ENCODE measurements at places on chromosomes 1 and 21.

GRCh38 chr1:84991097-84991920 lies 5.6 kb downstream of the MCOLN2 start:
- DNase-seq = no peak

GRCh38 chr1:175514387-175514953 lies 228.9 kb downstream of the TNR start:
- DNase-seq = no peak

GRCh38 chr1:207309745-207310273 lies 11.7 kb upstream of the CD55 start:
- DNase-seq = no peak

DNA sequence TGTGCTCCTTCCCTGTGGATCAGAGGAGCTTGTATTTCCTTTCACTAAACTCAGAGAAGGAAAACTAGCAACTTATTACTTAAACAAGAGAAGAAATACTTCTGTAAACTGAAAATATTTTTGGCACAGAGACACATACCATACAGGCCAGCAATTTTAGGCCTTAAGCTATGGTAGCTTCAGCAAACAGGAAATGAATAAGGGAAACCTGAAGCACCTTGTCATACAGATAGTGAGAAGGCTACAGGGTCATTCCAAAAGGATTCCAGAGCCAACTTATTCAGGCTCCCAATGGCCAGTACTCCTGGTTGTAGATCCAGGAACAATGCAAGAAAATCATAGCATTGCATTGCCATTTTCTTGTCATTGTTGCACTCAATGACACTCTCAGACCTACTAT lies 9.1 kb upstream of the KYAT3 start:
- no peak for DNase-seq

DNA sequence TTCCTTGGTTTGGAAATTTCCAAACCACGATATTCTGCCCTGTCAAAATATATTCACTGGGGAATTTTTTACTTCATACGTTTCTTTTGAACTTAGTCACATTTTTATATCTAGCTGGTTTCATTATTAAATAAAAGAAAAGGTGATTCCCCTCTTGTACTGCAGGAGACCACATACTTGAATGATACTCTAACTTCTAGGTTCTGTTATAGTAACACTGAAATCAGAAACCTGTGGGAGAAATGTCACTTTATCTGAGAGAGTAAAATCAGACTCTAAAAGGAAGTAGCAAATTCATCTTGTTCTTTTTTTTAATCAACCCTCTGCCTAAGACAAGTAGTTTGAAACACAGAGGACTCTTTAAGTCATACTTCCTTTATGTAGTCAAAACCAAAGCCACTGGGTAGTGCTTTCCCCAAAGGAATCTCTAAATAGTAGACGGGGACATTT lies 34.4 kb downstream of the MRPL39 start:
- no peak for DNase-seq

- DNase-seq = no peak
Measured at GRCh38 chr1:153774780-153775457, at the start of gene SLC27A3. SLC27A3 (plus strand) TSS chr1:153775407; CDS start chr1:153775498, 91 bp downstream.

DNA sequence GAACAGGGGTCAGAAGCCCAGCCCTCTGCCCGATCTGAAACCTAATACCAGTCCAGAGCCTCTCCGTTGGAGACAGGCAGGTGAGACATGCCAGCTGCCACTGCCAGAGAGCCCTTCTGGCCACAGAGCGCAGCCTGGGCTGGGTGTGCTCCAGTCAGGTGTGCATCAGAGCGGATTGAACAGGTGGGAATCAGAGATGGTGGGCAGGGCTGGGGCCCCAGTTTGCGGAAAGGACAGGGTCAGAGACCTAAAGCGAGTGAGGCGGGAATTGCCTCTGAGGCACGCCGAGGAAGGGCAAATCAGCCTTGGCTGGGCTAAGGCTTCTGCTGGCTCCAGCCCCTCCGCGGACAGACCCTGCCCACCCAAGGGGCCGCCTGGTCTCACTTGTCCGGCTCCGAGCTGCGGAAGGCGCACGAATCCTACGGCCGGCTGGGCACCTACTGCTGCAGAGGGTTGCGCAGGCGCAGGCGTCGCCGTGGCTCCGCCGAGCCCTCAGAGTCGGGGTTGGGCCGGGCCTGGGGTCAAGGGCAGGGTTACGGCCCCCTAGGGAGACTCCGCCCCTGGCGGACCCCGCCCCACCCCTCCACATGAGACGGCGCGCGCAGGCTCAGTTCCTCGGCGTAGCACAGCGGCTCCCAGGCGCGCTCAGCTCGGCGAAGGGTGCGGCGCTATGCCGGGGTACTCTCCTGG lies 10.3 kb downstream of the CPLANE2 start:
- no peak for DNase-seq

DNA sequence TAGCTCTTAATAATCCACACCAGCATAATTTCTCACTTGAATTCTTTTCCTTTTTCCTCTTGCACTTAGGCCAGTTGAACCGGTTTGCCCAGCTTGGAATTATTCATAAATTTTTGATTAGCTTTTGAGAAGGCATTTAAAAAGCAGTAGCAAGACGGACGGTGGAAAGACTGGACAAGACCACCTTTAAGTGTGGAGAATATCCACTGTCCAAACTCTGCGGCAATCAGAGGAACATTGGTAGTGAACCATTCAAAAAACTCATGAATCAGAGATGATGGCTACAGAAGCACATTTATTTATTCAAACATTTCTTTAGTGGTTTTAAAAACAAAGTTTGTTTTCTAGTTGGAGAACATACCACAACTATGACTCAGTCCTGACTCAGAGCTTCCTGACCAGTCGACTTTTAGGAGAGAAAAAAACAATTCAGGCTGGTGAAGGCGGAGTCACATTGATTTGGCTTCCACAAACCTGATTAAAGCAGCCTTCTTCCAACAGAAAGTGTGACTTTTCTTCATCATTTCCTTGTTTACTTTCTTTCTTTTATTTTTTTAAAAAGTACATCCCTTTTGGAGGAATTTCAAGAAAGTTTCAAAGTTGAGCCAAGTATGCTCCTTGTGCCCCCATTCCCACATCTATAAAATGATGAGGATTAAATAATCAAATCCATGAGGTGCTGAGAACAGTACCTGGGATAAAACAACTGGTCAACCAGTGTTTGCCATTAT lies 128.8 kb downstream of the ADSS2 start:
- DNase-seq = no peak

- DNase-seq = no peak
Measured at GRCh38 chr1:65846866-65847265, 54.2 kb downstream of the PDE4B start.

DNA sequence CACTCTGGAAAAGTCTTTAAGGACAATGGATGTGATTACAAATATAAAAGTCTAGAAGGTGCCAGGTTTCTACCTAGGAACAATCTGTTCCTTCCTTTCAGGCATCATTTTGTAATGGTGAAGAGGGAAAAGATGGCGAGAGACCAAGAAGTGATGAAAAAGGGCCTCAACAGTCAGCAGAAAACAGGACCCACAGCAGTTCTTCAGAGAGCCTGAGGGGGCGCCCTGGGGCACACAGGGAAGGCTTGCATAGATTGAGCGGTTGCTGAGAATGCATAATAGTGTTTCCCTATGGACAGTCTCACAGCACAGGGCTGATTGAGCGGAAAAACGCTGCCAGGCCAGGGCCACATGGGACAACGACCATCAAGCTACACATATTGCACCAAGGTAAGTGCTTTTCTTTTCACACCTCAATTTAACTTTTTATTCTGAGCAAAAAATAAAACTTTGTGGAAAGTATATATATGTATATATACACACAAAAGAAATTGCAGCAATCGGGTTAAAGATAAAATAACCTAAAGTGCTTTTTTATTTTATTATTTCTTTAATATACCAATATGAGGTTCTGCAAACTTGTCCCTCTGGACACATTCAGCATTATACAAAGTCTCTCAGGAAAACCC lies 3.1 kb upstream of the YRDC start:
- DNase-seq = peak; percentile 52

GRCh38 chr1:67130673-67131072 lies 4.1 kb downstream of the C1orf141 start:
- no peak for DNase-seq

DNA sequence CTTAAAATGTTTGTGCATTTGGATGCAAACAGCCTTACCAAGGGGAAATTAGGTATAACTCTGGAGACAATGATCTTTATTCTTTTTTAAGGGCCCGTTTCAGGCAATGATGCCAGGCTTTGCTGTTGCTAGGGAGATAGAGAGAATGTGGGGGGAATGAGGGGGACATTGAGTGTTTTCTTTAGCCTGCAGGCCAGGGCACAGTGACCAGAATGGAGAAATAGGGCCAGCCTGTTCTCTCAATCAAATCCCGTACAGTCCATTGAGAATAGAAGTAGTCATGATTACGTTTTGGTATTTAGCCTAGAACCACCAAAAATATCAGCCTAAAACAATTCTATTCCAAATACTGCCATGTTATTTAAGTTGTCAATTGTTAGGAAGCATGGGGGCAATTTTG lies 49.0 kb downstream of the RGS7 start:
- DNase-seq = no peak

DNA sequence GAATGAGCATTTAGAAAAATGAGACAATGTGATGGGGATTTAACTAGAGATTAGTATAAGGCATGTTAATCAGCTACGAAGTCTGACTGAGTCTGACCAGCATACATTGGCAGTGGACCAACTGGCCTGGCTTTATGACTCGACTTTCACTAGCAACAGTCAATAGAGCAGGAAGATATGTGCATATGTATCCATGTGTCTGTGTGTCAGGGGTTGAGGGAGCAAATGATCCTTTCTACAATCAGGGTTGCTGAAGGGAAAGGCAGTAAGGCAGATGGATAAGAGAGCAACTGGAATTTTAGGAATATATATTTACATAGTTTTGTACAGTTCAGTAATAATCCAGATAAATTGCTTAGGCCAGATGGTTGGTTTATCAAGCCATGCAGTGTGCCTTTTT lies 645.6 kb downstream of the PLA2G4A start:
- no peak for DNase-seq

DNA sequence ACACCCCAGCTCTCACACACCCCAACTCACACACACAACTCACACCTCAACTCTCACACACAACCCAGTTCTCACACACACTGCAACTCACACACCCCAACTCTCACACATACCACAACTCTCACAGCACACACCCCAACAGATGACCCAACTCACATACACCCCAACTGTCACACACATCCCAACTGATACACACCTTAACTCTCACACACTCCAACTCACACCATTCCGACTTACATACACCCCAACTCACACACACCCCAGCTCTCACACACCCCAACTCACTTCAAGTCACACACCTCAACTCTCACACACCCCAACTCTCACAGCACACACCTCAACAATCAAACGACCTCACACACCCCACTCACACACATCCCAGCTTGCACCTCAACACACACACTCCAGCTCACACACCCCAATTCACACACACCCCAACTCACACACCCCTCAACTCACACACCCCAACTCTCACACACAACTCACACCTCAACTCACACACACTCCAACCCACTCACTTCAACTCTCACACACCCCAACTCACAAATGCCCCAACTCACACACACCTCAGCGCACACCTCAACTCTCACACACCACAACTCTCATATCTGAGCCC lies 66.3 kb downstream of the SETD4 start:
- DNase-seq = no peak

GRCh38 chr1:228851193-228851592 lies 115.9 kb downstream of the RHOU start:
- DNase-seq = no peak

DNA sequence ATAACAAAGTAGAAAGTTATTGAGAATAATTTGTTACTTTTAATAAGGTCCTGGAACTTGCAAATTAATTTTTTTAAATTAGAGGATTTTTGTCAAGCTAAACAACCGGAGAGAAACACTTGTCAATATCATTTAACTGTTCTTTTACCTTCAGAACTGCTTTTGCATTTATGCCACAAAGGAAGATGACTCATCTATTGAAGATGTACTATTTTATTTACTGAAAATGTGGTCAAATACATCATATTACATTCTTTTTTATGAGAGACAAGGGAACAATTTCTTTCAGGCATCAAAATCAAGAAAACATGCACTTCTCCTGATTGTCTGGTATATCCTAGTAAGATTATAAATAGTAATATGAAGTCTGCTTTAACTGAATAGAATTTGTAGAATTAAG lies 558.2 kb upstream of the PRMT6 start:
- no peak for DNase-seq

DNA sequence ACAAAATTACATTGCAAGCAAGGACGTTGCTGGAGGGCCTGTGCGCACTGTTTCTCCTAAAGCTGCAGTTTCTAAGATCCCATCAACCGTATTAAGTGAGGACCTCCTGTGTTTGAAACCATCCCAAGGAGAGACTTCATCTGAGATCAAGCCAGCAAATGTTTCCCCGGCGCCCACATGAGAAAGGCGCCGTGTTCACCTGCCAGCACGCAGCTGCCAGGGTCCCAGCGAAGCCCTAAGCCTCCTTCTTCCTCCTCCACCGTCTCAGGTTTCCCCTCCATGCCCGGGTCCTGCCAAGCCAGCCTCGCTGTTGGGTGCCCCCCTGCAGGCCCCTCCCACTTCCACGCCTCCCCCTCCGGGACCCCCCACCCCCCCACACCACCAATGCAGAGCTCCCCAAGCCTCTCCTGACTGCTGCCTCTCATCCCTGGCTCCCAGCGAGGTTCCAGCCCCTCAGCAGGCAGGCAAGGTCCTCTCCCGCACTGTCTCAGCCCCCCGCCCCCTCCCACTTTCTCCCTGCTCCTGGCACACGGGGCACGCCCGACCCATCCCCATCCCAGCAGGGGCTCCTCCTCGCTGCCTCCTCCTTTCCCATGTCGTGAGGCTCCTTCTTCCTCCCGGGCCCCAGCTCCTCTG lies 8.6 kb upstream of the TFF1 start:
- no peak for DNase-seq

DNA sequence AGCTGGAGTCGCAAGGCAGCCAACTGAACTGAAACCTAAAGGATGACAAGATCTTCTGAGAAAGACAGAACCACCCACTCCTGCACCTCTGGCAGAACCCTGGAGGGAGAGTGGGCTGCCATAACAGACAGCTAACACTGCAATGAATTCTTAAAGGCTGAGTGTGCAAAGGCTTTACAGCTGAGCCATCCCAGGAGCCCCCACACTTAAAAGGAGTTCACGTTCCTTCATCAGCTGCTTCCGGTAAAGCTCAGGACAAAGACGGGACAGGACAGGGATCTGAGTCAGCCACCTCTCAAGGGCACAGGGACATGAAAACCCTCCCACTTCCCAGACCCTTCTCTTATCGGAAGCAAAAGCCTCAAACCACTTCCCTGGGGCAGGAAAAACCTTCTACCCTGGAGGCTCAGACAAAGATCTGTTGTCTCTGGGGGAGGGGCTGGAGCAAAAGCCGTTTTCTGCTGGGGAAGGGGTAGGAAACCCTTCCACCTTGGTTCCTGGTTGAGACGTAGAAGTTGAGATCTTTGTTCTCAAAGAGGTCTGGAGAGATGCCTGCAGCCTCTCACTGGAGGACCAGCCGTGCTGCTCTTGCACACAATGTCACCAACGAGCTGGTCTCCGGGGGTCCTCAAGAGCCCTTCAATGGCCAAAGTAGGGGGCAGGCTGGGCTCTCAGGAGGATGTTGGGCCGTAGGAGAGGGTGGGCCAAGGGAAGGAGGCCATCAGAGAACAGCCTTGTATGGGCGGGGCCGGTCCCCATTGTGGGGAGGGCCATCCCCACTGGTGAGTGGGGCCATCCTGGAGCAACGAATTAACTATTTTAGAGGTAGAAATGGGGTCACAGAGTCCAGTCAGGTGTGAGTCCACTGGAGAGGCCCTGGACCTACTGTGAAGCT lies 452.4 kb downstream of the PTPRU start:
- no peak for DNase-seq

GRCh38 chr1:2845869-2846268 lies 44.4 kb upstream of the TTC34 start:
- DNase-seq = no peak

Data from stimulated activated CD4-positive, alpha-beta T cell treated with anti-CD3 and anti-CD28 coated beads, Interleukin-12 subunit alpha, Interleukin-12 subunit beta, amount 100 ng/mL, for 24 hours (primary cell).